ENCODE measurements at places on chromosomes 5 and 9. TPM values are rescaled to one million over a fixed set of nuclear protein-coding genes. Genes with fewer than 3 reads are reported as not detected.

The C5orf52 gene
- total RNA-seq, result not detected

The STPG3 gene
- not detected for total RNA-seq

The CDO1 gene
- not detected for total RNA-seq

The SLC1A3 gene
- 0.37 TPM for total RNA-seq

The FOXD4L4 gene
- not detected for total RNA-seq

The POU5F2 gene
- total RNA-seq, result not detected

The QRFP gene
- total RNA-seq, result not detected

The SPATA31A3 gene
- not detected for total RNA-seq

The ZNF608 gene
- total RNA-seq, result 7.5 TPM

The GHR gene
- total RNA-seq, result 3.4 TPM

The OMD gene
- not detected for total RNA-seq

GRCh38 chr5:59257488-59258400, 635.8 kb downstream of the PDE4D start:
- DNase-seq, result no peak

GRCh38 chr5:171938358-171938757, 68.1 kb downstream of the FBXW11 start:
- no peak for DNase-seq

DNA sequence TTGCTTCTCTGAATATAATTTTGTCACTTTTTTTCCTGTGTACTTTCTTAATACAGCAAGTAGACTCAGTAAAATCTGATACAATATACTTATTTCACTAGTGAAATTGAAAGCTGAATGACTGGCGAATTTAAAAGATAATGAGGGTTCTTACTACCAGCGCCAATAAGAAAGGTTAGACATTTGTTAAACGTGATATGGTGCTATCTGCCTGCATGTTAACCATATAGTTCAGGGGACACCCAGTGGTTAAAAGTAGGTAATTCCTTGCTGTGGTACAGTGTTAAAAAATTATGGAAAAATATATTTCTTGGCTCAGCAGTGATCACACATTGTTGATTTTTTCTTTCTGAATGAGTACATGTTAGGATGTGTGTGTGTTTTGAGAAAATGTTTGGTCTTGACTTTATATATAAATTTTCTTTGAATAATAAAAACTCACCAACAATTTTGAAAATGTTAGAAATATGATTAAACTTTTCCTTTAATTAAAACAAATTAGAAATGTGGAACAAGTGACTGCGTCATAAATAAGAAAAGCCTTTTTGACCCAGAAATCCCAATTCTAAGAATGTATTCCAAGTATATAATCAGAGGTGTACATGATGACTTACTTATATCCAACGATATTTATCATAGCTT, 25.8 kb downstream of the CAST start:
- no peak for DNase-seq

DNA sequence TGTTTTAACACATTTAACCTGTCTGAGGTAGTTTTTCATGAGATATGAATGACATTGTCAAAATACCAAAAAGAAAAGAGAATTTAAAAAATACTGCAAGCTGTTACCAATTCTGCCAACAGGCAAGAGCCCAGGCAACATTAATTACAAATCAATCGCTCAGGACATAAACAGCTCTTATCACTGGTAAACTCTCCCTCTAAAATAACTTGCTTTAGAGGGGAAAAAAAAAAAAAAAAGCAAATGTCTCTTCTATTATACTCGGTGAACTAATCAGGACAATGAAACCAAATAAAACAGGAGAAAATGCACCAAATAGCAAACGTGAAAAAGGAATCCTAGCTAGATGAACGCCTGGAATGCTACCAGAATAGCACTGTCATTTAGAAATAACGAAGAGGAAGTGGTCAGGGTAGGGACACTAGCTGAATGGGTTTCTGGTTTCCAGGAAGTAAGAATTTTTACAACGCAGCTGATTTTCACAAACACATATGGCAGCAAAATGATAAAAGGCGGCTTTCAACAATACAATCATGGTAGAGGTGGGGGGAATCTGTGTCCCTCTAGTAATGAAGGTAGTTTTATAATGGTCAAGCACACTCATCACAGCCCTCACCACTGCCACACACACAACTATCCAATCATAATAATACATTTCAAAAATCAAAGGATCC, 94.9 kb downstream of the DENND1A start:
- no peak for DNase-seq

GRCh38 chr5:141904551-141904950, 19.1 kb upstream of the DELE1 start:
- no peak for DNase-seq

- no peak for DNase-seq
These were observed 193.6 kb downstream of the DRD1 start for GRCh38 chr5:175250426-175250825.

GRCh38 chr5:78605611-78606010, 43.0 kb downstream of the LHFPL2 start:
- DNase-seq, result no peak

- DNase-seq, result no peak
These were observed 3.3 kb downstream of the RXRA start for GRCh38 chr9:134329576-134329855.

DNA sequence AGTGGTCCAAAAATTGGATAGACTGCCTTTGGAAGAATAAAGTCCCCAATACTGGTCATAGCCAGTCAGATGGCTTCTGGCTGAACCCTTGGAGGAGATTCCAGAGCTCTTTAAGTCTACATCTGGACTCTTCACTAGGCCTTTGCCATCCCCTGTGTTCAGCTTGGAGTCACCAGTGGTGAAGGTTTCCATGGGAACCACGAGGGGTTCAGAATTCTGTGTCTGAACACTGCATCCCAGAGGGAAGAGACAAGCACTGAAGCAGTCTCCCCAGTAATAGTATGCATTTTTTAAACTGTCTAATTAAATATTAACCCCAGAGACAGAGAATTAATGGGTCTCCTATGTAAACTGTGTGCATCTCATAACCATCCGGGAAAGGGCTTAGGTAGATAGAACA, 38.2 kb downstream of the POU4F3 start:
- DNase-seq, result no peak

GRCh38 chr9:107976767-107977166, 487.2 kb upstream of the KLF4 start:
- DNase-seq, result peak; percentile 62

GRCh38 chr9:38713426-38713825, 6.5 kb downstream of the FAM240B start:
- DNase-seq, result no peak

GRCh38 chr9:72696511-72696910, 175.1 kb downstream of the TMC1 start:
- no peak for DNase-seq

- no peak for DNase-seq
These were observed 26.0 kb downstream of the BICD2 start for GRCh38 chr9:92738661-92739081.

GRCh38 chr9:34559624-34560455, 29.7 kb downstream of the CNTFR start:
- no peak for DNase-seq

DNA sequence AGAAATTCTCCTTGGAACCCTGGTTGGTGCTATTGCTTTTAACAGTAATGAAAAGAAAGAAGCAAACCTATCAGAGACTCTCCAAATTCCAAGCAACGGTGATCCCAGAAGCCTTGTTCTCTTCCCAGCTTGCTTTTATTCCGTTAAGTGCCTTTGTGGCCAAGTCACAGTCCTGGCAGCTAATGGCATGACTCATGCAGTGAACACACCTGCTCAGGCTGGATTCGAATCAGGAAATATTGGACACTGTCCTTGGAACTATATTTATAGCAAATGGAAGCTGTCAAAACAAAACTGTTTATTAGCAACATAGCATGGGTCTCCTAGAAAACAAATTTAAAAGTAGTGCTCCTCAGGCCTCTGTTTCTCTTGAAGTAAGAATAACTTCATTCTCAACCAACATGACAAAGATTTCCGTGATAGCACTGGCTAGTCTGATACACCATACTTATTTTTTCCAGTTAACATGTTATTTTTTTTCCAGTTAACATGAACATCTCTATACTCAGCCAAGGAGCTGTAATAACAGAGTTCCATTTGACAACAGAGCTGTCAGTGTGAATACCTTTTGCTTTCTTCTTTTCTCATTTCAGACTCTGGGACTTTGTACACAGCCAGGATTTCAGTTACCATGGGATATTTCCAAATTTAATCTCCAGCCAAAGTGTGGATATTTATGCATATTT, 502.4 kb downstream of the GADD45G start:
- DNase-seq, result peak; percentile 69

Data from MG63 (cell line).